ELR (cell line): ENCODE measurements at places on chromosomes 5 and 9.

DNA sequence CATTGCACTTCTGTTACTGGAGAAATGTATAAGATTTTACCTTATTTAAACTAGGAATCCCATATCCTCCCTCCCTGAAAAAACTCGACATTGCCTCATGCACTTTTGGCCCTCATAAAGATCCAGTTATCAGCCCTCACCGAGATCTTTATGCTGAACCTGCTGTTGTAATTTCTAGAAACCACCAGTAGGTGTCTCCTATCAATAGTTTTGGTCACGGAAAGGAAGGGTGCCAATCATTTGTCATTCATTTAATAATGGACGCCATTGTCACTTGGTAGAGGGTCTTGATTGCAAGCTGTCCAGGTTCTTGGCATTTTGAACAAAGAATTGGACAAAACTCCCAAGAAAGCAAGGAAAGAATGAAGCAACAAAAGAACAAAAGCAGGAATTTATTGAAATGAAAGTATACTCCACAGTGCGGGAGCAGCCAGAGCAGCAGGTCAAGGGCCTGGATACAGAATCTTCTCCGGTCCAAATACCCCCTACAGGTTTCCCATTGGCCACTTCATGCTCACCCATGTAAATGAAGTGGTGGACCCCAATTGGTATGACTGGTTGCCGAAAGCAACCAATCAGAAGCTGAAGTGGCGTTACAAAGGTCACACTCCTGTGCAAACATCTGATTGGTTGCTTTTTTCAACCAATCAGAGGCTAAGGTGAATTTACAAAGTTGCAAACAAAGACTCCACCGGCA, 524.3 kb downstream of the PSAT1 start:
- peak; percentile 67 for DNase-seq

DNA sequence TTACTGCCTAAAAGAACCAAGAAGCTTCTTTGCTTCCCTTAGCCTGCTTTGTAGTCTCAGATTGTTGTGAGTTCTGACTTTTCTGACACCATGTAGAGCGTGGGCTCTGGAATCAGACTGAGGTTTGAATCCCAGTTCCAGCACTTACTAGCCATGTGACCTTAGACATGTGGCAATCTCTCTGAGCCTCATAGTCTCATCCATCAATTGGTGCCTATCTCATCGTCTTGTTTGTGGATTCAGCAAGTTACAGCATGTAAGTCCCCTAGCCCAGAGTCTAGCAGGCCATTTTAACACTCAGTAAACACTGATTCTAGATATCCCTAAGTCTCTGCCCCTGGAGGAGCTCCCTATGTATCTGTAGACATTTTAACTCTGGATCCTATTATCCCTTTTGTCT, 94.7 kb downstream of the ANGPTL2 start:
- no peak for DNase-seq

- DNase-seq: peak; percentile 38
These were observed 50.7 kb upstream of the GRHPR start for GRCh38 chr9:37371565-37372464.

DNA sequence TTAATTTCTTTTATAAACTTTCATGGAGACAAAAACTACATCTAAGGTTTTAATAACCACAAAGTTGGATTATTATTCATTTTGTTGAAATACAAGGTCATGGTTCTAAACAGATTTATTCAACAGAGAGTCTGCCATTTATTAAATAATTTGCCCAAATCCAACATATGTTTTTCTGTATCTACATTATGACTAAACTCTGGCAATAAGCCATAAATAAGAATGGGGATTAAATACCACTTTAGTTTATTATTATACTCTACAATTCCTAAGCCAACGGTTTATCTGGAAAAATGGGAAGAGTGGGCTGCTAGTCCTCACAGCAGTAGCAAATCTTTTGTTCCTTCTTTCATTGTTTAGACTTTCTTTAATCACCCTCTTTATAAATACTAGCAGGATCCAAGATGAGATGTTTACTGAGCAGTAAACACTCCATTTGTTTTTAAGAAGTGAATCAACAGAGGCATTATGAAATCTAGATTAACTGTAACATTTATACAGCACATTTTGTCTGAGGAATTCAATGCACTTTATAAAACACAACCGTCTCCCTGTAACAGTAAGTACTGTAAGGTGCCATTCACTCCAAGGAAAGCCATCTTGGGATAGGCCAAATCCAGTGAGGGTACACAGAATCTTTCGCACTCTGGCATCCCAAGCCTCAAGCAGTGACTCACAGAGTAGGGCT, 89.7 kb downstream of the DROSHA start:
- DNase-seq: peak; percentile 8
